ENCODE measurements at places on chromosomes 16 and 17.

DNA sequence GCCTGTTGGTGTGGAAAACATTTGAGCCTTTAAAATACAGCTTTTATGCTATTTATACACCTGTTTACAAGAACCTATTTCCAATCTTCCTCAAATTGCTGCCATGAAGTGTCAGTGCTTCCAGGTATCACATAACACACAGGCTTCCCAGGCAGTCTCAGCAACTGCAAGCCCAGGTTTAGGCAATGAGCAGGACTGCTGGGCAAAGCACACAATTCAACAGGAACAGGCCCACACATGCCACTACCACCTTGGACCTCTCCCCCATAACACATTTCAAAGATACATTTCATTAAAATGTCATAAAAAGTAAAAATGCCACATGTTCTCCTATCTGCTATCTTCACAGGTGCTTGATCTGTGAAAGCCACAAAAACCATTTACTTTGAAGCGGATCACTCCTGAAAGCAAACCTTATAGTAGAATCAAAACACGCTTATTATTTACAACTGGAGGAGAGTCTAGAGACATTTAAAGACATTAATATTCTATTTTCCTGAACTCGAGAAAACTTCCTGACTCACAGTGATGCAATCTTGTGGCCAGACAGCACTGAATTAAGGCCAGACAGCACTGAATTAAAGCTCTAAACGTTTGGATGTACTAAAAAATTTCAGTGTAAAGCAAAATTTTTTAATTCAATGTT is 31.5 kb downstream of the ANKFY1 start:
- DNase-seq = no peak

- no peak for DNase-seq
Measured at GRCh38 chr16:52578007-52578828, 31.3 kb upstream of the TOX3 start.

DNA sequence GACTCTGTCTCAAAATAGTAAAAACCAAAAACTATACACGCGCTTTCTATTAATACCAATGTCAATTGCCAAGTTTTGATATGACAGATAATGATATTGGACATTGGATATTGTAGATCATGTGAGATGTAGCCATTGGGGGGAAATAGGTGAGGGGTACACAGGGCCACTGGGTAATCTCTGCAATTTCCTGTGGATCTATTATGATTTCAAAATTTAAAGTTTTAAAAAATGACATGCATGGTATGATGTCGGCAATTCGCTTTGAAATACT is 266.0 kb downstream of the PARN start:
- DNase-seq = no peak

- DNase-seq = no peak
Measured at GRCh38 chr17:43431714-43432523, 33.1 kb downstream of the ARL4D start.

- no peak for DNase-seq
Measured at GRCh38 chr17:42779936-42780850, at the start of gene WNK4. Gene WNK4 (plus strand): TSS chr17:42780610. CDS start chr17:42780699, 89 bp downstream.

DNA sequence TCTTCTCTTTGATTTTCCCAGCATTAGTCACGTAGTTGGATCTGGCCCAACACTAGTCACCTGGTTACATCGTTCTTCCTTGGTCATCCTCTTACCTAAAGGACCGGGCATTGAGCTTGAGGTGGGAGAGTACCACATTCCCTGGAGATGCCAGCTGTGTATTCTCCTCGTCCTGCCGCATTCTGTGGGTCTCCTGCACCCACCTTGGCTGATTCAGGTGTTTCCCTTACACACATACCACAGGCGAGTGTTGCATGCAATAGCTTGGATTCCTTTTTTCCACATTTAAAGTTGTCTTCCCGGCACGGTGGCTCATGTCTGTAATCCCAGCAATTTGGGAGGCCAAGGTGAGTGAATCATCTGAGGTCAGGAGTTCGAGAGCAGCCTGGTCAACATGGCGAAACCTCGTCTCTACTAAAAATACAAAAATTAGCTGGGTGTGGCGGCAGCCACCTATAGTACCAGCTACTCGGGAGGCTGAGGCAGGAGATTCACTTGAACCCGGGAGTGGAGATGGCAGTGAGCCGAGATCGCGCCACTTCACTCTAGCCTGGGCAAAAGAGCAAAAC is 21.6 kb upstream of the CLEC18C start:
- no peak for DNase-seq

DNA sequence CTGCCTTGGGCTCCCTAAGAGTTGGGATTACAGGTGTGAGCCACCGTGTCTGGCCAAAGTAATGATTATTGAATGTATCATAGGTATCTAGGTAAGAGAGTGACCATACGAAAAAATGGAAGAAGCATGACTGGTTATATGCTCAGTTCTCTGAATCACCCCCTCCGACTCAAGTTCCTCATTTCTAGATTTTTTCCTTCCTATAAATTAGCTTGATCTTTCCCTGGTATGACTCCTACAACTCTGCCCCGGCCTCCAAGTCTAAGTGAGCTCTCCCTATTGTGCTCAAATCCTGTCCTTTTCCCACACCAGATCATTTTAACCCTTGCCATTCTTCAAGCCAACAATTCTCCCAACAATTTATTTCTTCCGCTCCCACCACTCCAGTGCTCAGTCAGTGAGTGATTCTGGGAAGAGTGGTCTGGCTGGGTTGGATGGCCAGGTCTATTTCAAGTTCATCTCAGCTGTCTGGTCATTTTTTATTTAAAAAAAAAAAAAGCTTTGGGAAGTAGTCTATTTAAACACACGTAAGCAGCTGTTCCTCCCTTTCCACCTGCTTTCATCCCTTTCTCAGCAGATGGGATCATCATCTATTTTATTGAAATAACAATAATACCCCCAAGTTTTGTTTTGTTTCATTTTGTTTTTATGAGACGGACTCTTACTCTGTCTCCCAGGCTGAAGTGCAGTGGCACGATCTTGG is 120.2 kb upstream of the HS3ST2 start:
- no peak for DNase-seq

Measured in NCI-H1417 treated with DMSO at 0.1 percent for 48 hours (cell line).